RPMI7951 (cell line): ENCODE measurements at places on chromosomes 2 and 18. TPM values are rescaled to one million over a fixed set of nuclear protein-coding genes. Genes with fewer than 3 reads are reported as not detected.

CNTNAP5 gene
- total RNA-seq, result not detected in 2 replicates

CFAP65 gene
- total RNA-seq, result 0.10 and 0.12 TPM in 2 replicates

TSPYL6 gene
- not detected in 2 replicates for total RNA-seq

MDH1B gene
- 1.2 TPM in 2 replicates for total RNA-seq

TXNDC2 gene
- 0.10 and 0.12 TPM in 2 replicates for total RNA-seq

CXCR4 gene
- not detected in 2 replicates for total RNA-seq

MYOM1 gene
- 0.10 TPM in 1 of 2 replicates, not detected in the other for total RNA-seq

PRSS56 gene
- total RNA-seq, result not detected in 2 replicates

MOGAT1 gene
- total RNA-seq, result 0.24 and 0.29 TPM in 2 replicates

CYP27C1 gene
- total RNA-seq, result 3.5 TPM in 2 replicates

LYG2 gene
- total RNA-seq, result not detected in 2 replicates

SH2D6 gene
- total RNA-seq, result not detected in 2 replicates

MOCOS gene
- total RNA-seq, result 4.9 and 5.1 TPM in 2 replicates

ACSL3 gene
- total RNA-seq, result 168 and 183 TPM in 2 replicates

SMYD1 gene
- not detected in 2 replicates for total RNA-seq

FAM161A gene
- 1.8 and 2.2 TPM in 2 replicates for total RNA-seq

KLHL30 gene
- total RNA-seq, result not detected in 2 replicates
